ENCODE measurements at places on chromosomes 6 and 20.

DNA sequence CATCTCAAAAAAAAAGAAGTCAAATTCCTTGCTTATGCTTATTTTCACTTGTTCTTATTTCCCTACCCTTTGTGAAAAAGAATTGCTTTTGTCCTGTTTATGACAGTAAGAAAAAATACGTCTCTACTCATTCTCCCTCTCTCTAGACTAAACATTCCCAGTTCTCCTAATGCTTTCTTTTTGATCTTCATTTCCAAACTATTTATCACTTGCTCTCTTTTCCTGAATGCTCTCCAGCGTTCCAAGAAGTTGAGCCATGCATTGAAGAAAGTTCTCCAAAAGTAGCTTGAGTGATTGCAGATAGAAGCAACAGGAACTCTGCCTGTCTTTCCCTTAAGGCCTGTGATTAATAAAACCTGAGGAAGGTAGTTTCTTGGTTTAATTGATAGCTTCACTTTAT is 53.1 kb upstream of the TMEM170B start:
- no peak for DNase-seq

- DNase-seq = no peak
These were observed 38.9 kb upstream of the SNAP25 start for GRCh38 chr20:10179574-10180298.

DNA sequence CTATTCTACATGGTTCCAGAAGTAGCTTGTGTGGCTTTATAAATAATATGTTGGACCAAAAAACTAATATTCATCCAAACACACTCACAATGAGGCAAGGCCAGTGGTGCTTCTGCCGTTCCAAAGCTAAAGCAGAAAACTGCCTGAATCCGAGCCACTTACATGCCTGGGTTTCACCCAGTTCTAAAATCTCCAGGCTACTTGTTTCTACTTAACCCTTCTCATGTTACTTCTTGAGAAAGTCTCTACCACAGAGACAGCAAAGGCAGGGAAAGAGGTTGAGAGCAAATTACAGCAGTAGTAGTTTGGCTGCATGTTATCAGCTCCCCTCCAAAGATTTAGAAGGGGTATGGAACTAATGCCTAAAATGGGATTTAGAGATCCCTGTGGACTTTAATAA is 62.0 kb downstream of the FAXC start:
- no peak for DNase-seq

- DNase-seq = no peak
These were observed 196.6 kb downstream of the UST start for GRCh38 chr6:148943451-148943850.

DNA sequence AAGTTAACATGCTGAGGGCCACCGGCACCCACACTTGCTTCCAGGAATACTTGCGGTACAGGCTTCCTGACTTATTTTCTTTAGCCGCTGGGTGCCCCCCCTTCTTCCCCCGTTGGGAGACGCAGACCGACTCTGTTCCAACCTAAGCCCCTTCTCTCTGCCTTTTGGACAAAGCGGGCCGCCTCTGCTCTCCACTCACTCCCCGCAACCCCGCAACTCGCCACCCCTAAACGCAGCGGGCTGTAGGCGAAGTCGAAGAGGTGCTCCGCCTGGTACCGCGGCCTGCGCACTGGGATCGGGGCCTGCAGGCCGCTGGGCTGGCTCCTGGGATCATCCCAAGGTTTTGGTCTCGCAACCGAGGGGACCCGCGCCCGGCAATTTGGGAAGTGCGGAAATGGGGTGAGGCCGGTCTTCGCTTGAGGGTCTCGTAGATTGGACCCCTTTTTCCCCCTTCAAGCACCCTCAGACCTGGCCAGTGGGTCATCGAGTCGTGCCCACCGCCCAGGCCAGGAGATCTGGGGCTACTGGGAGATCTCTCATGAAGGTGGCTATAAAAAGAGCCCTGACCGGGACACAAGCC is 4.7 kb upstream of the FOXF2 start:
- DNase-seq = no peak
